A673 (cell line): ENCODE measurements at places on chromosomes 13 and 19. TPM values are rescaled to one million over a fixed set of nuclear protein-coding genes. Genes with fewer than 3 reads are reported as not detected.

DNA sequence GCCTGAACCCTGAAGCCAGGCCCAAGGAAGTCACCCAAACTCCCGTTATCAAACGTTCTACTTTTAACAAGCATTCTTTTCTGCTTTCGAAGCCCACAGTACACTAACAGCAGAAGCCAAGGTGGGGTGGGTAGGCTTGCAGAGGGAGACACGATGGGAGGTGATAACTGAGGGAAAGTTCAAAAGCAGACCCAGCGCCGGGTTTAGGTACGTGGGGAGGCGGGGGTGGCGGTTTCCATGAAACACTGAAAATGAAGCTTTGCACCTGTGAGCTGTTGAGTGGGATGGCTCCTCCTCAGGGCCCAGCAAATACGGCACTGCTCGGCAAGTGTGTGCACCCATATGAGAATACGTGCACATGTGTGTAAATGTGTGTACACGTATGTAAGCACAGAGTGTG, 49.8 kb downstream of the KLF2 start:
- no peaks in the 10 kb centered on the region for H3K4me1 ChIP-seq
- H3K27me3 ChIP-seq, result no peaks in the 10 kb centered on the region
- H3K36me3 ChIP-seq, result peaks cover 35% of the 10 kb centered on the region
- DNase-seq, result no peak
- H3K27ac ChIP-seq, result no peak overlapping the region

Gene MISP3
- total RNA-seq, result 0.26 and 0.61 TPM in 2 replicates

- peak overlapping the region; percentile 51 for H3K27ac ChIP-seq
- H3K4me3 ChIP-seq, result peak overlapping the region; percentile 20
- no peak for DNase-seq
Measured at GRCh38 chr13:36822785-36823184, 3.8 kb downstream of the RFXAP start.

DNA sequence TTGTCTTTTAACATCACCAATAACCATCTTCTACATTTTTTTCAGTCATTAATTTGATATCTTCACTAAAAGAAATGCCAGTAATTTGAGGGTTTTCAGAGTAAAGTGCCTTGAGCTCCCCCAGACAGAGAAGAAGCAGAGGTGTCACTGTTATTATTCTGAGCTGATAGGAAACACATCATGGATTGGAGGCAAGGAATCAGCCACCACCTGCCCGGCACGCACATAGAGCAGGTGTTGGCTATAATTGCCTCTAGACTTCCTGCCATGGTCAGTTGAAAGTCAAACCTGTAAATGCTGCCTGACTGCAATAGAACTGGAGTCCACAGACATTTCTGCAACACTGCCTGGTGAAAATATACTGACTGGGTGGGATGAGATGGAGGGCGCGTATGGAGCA, 776.6 kb downstream of the UQCRFS1 start:
- no peaks in the 10 kb centered on the region for H3K27me3 ChIP-seq
- H3K4me1 ChIP-seq, result no peaks in the 10 kb centered on the region
- H3K36me3 ChIP-seq, result no peaks in the 10 kb centered on the region
- DNase-seq, result no peak

Gene FAM124A
- total RNA-seq, result 2.1 and 2.2 TPM in 2 replicates

DNA sequence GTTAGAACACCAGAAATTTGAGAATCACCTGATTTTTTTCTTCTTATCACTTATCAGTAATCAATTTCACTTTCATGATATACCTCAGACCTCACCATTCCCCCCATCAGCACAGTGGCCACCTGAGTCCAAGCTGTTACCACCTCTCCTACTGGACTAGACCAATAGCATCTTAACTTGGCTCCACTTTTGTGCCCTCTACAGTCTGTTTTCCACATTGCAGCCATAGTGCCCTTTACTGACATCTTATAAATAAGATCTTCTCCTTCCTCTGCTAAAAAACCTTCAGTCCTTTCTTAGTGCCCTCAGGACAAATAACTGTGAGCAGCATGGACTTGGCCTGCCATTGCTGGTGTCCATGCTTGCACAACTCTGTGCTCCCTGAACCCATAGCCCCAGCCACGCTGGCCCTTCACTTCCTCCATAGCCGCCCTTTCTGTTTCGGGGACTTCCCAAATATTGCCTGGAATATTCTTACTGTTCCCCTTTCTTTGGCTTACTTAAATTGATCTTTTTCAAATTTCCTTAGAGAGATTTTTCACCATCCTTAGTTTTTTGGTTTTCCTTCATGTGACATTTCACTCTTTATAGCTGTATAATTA, 380.8 kb downstream of the LMO7 start:
- H3K4me1 ChIP-seq, result no peaks in the 10 kb centered on the region
- peaks cover 7% of the 10 kb centered on the region for H3K27me3 ChIP-seq
- no peak overlapping the region for H3K4me3 ChIP-seq
- H3K27ac ChIP-seq, result no peak overlapping the region
- peak; percentile 48 for DNase-seq
- H3K36me3 ChIP-seq, result no peaks in the 10 kb centered on the region

Gene IL17D
- total RNA-seq, result 2.0 and 2.7 TPM in 2 replicates

DNA sequence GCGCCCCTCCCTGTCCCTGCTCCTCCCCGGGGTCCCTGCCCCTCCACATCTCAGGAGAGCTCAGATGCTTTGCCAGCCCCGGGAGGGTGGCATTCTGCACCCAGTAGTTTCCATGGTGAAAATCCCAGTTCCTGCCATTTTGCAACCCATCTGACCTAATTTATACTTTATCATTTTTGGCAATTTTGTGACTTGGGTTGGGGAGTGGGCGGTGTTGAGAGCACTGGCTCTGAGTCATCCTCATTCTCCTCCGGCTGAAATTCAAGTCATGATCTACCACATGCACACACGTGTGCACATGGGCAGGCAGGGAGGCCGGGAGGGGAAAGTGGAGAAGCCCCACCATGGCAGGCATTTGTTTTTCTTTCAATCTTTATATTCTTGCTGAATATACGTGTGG, 208.6 kb downstream of the URI1 start:
- no peak overlapping the region for H3K27ac ChIP-seq
- DNase-seq, result no peak
- H3K27me3 ChIP-seq, result no peaks in the 10 kb centered on the region
- H3K4me3 ChIP-seq, result no peak overlapping the region
- no peaks in the 10 kb centered on the region for H3K36me3 ChIP-seq

- DNase-seq, result peak; percentile 61
- H3K4me3 ChIP-seq, result no peak overlapping the region
- H3K36me3 ChIP-seq, result no peaks in the 10 kb centered on the region
- H3K4me1 ChIP-seq, result no peaks in the 10 kb centered on the region
- H3K27ac ChIP-seq, result no peak overlapping the region
- no peaks in the 10 kb centered on the region for H3K27me3 ChIP-seq
Measured at GRCh38 chr13:95660981-95661581, 15.9 kb upstream of the DNAJC3 start.

GRCh38 chr13:45896285-45896684, 44.7 kb upstream of the SIAH3 start:
- peaks cover 41% of the 10 kb centered on the region for H3K4me1 ChIP-seq
- no peaks in the 10 kb centered on the region for H3K36me3 ChIP-seq
- H3K27me3 ChIP-seq, result no peaks in the 10 kb centered on the region
- no peak overlapping the region for H3K4me3 ChIP-seq
- DNase-seq, result no peak

DNA sequence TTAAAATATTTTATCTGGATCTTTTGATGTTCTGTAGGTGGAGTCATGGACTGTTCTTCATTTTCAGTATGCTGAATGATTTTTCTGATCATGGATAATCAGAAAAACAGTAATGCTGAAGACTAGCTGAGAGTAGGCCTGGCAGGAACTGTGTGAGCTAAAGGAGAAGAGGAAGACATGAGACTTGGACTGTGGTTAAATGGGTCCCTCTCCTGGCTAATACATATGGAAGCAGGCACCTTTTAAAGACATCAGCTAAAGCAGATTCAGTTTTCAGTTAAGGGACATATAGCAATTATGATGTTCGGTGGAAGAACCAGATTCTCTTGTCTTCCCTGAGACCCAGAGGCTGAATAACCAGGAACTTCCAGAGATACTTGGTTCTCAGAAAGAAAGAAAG, 169.4 kb downstream of the OLFM4 start:
- H3K36me3 ChIP-seq, result no peaks in the 10 kb centered on the region
- no peaks in the 10 kb centered on the region for H3K4me1 ChIP-seq
- H3K27me3 ChIP-seq, result no peaks in the 10 kb centered on the region

GRCh38 chr19:30711296-30711695, 339.1 kb downstream of the ZNF536 start:
- no peak overlapping the region for H3K4me3 ChIP-seq
- H3K27me3 ChIP-seq, result no peaks in the 10 kb centered on the region
- no peak for DNase-seq
- no peaks in the 10 kb centered on the region for H3K4me1 ChIP-seq

- H3K4me3 ChIP-seq, result peak overlapping the region; percentile 4
- peaks cover 21% of the 10 kb centered on the region for H3K4me1 ChIP-seq
- DNase-seq, result peak; percentile 64
- H3K27ac ChIP-seq, result peak overlapping the region; percentile 68
Measured at GRCh38 chr13:44116562-44117332, 237.0 kb downstream of the LACC1 start.

Gene MLLT1
- 80.1 and 88.6 TPM in 2 replicates for total RNA-seq

Gene CABP5
- total RNA-seq, result not detected in 2 replicates

- H3K27ac ChIP-seq, result no peak overlapping the region
- H3K36me3 ChIP-seq, result no peaks in the 10 kb centered on the region
- no peak for DNase-seq
- H3K4me3 ChIP-seq, result no peak overlapping the region
- H3K27me3 ChIP-seq, result no peaks in the 10 kb centered on the region
- no peaks in the 10 kb centered on the region for H3K4me1 ChIP-seq
Measured at GRCh38 chr19:14599548-14600147, 16.8 kb downstream of the CLEC17A start.

- no peaks in the 10 kb centered on the region for H3K4me1 ChIP-seq
- H3K36me3 ChIP-seq, result no peaks in the 10 kb centered on the region
- H3K27ac ChIP-seq, result no peak overlapping the region
- no peaks in the 10 kb centered on the region for H3K27me3 ChIP-seq
- no peak overlapping the region for H3K4me3 ChIP-seq
Measured at GRCh38 chr13:106314417-106314816, 221.0 kb downstream of the EFNB2 start.

DNA sequence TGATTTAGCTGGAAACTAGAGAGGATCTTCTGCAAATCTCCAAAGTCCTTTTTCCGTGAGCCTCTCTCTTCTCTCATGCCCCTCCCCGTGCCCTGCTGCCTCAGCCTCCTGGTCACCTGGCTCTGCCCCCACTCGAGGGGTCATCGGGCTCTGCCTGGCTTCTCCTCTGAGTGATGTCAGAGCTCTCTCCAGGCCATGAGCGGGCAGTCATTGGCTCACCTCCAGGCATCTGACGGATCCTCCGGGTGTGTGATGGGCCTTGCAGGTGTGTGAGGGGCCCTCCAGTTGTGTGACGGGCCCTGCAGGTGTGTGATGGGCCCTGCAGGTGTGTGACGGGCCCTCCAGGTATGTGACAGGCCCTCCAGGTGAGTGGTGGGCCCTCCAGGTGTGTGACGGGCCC, 10.3 kb upstream of the GAS6 start:
- no peak overlapping the region for H3K4me3 ChIP-seq
- DNase-seq, result no peak
- H3K4me1 ChIP-seq, result peaks cover 3% of the 10 kb centered on the region
- H3K27me3 ChIP-seq, result peaks cover 27% of the 10 kb centered on the region
- no peaks in the 10 kb centered on the region for H3K36me3 ChIP-seq

DNA sequence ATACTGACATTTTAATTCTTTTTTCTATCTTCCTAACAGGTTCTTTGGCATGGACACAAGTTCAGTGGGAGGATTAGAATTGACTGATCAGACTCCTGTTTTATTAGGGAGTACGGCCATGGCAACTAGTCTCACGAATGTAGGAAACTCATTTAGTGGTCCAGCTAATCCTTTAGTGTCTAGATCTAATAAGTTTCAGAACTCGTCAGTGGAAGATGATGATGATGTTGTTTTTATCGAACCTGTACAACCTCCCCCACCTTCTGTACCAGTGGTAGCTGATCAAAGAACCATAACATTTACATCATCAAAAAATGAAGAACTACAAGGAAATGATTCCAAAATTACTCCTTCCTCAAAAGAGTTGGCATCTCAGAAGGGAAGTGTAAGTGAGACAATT, 34.5 kb downstream of the ZMYM2 start:
- peaks cover 35% of the 10 kb centered on the region for H3K36me3 ChIP-seq
- no peaks in the 10 kb centered on the region for H3K27me3 ChIP-seq
- no peak for DNase-seq
- no peak overlapping the region for H3K4me3 ChIP-seq
